ENCODE measurements at places on chromosomes 11 and 22.
A peak's percentile ranks its signal among the peaks of the same experiment; 100 is the strongest.

DNA sequence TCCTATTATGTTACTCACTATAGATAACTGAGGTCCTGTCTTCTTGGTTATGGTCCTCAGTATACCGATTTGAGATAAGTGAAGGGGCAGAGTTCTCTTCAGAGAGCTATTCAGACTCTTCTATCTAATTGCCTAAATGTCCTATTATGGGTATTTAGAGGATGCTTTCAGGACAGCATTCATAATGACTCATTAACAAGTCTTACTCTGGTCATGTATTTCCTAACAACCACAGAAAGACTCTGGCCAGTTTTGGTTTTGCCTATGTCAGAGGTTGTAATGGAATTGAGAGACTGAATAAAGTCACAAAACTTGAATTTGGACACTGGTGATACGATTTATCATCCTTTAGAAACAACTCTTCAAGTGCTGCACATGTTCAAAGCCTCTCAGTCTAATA, 1233.0 kb downstream of the JRKL start:
- DNase-seq, result no peak

DNA sequence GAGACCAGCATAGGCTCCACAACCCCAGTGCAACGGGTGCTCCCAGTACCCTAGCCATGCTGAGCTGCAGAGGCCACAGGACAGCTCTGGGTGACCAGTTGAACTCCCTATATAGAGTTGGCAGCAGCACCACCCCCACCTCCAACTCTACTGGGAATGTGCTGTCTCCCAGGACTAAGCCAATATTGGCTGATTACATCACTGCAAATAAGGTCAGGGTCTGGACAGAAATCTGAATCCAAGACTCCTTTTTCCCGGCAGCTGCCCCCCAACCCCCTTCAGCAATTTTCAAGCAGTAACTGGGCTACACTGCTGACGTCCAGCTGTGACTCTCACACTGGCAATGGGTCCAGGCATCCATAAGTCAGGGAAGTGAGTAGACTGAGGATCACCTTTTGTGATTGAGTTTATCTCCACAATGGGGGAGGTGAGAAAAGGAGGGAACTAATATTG, at the start of gene HPX:
HPX (minus strand) TSS at position 82 of the 453 bp plus-strand sequence; CDS start at position 58, 24 bp downstream.
- no peak for DNase-seq

- DNase-seq, result no peak
These were observed 59.9 kb downstream of the APIP start for GRCh38 chr11:34856251-34856650.

- DNase-seq, result no peak
These were observed 1.1 kb upstream of the PYGM start for GRCh38 chr11:64760759-64761420.

DNA sequence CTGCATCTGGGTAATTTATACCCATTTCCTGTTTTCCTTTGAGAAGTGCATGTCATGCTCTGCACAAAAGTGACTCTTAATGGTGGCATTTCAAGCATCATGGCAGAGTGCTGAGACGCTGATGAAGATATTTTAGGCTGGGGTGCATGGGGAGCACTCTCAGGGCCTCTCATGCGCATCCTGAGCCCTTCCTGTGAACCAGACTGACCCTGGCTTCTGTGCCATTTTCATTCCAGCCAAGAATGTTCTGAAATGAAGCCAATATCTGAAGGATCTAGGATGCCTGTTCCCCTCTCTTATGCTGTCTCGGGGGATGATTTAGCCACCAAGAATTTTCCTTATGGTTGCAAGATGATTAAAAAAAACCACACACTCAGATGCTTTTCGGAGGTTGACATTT, 61.5 kb downstream of the MIAT start:
- DNase-seq, result no peak

- DNase-seq, result no peak
These were observed 93.8 kb downstream of the KCNC1 start for GRCh38 chr11:17828311-17828751.

DNA sequence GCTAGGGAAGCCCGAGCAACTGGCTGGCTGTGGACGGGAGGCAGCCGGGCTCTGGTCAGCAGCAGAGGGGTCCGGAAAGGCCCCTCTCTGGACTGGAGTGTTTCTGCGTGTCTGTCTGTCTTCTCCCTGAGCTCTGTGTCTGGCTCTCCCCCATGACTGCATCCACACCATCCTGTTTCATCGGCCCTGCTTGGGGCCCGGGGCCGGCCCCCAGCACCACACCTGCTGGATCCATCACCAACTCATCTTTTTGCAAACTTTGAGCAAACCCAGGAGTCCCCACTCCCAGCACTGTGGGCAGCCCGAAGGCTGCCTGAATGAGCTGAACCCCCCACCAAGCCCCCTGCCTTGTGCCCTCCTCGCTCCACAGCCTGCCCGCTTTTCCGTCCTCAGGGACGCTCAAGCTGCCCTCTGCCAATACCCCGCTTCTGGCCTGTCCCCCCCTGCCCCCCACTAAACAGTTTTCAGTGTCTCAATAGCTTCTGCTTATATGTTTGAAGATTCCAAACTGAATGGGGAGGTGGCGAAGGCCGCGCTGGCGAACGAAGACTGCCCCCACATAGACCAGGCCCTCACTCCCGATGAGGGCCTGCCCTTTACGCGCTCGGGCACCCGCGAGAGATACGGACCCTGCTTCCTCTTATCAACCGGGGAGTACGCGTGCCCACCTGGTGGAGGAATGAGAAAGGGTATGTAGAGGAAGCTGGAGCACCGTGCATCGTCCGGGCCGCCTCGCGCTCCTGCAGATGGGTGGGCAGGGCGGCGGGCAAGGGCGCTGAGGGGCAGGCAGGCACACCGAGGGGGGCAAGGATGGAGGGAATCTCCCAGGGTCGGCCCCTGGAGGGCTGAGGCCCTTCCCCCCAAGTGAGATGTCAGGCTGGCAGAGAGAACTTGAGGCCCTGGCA, 44.6 kb downstream of the KCNC1 start:
- DNase-seq, result no peak

GRCh38 chr11:133687781-133688180, 155.5 kb upstream of the OPCML start:
- DNase-seq, result no peak

DNA sequence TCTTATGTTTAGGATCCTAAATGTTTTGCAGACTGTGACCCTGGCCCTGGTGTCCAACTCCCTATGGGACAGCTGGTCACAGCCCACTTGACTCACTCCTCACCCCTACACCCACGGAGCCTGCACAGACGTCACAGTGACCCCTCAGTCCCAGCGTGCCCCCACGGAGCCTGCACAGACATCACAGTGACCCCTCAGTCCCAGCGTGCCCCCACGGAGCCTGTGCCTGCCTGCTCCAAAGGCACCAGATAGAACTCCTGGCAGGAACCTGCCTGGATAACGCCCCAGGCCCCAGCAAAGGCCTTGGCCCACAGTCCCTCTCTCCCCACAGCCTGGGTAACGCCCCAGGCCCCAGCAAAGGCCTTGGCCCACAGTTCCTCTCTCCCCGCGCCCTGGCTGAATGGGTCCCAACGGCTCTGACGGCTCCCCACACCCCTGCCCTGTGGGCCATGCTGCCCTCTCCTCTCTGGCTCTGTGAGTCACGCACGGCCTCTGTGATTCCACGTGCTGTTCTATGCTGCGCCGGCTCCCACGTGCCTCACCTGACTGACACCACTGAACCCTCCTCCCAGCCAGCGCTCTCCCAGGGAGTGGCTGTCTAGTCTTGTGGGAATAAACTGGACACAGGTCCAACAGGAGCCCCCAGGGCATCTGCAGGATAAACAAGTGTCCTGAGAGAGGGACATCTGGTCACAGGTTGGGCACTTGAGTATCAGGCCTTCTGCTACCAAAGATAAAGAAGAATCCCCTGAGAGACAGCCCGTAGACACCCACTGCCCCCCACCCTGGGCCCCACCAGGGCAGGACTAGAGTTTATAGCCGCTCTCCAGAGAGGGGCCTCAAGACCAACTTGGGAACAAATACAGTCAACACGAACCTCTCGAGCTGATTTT, 250.3 kb downstream of the BRD1 start:
- DNase-seq, result no peak

- no peak for DNase-seq
These were observed 57.6 kb upstream of the B3GAT1 start for GRCh38 chr11:134469627-134470026.

DNA sequence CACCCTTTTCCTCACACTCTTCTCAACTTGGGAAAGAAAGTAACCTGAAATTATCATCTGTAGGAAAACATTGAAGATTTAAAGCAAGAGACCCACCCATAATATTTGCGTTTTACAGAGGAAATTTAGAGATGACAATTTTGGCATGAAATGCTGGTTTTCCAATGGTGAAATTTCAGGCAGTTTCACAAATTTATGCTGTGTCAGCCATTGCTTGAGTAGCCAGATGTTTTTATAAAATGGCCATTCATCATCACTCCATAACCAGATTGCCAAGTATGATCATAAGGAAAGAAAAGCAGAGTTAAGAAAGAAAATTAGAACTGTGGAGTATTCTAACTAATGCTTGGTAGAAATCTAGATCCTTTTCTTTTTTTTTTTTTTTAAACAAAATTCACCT, 732.9 kb downstream of the NELL1 start:
- no peak for DNase-seq

DNA sequence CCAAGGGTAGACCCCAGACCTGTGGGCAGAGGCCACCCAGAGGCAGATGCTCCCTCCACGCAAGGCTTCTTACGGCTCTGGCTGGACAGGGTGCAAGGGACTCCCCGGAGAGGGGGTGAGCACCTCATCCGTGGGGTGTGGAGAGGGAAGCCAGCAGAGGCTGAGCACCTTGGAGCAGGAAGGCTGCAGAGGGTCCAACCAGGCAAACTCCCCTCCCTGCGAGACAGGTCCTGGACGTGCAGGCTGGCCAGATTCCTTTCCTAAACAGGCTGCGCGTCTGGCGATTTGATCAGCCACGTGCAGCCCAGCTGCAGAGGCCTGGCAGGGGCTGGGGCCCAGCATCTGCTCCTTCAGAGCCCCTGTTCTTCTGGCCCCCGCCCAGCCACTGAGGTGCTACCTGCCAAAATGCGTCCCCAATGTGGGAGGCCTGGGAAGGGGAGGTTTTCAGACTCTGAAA, 49.3 kb downstream of the WNT11 start:
- no peak for DNase-seq

DNA sequence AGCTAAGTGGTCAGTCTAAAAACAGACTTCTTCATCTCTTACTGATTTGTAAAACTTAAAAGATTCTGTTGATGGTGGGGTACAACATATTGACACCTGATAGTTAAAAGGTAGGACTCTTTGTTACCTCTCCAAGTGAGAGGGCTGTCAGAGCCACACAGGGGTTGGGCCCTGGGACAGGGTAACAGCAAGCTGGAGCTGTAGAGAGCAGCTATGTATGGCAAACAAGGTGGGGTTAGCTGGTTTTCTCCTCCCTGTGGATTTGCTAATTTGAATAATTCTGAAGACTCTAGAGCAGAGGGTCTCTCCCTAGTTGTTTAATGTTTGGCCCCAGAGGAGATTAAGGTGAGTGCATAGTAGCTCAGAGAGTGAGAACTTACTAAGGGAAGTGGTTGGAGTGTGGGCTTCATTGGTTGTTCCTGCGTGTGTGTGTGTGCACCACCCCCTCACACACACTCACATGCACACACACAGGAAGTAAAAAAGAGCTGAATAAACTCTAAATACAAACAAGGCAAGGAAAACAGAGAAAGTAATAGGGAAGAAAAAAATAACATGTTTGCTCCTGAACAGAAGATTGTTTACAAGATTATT, 9.2 kb upstream of the GAS2 start:
- DNase-seq, result no peak

DNA sequence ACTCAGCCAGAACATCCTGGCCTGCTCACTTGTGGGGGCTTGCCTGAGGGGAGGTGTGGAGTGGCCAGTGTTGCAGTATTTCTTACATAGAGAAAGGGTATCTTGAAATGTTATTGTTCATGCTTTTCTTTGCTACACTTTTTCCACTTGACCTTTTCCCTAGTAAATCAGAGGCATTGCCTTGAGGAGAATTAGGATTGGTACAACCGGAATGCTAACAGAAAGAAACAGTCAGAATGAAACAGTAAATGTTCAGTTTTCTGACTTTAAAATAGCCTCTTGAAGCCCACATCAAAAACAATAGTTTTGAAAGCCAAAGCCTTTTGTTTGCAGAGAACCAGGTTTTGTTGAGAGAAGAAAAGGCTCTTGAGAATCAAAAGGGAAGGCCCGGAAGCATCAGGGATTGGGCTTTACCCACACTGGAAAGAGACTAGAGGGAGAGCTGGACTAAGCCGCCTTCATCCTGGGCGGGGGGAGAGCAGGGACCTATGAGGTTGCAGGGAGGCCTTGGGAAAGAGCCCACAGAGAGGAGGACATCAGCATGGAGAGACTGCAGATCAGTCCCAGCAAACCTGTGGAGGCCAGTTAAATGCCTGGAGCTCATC, 12.4 kb downstream of the ADM start:
- no peak for DNase-seq

GRCh38 chr11:44565211-44565952, at the start of gene CD82:
Gene CD82, plus strand, starts transcription at chr11:44565663. Its CDS starts 29,000 bp downstream, at chr11:44594663.
- peak; percentile 95 for DNase-seq

- DNase-seq, result no peak
These were observed 72.4 kb upstream of the CARD18 start for GRCh38 chr11:105211806-105212554.

GRCh38 chr11:12680246-12680939, 6.2 kb downstream of the TEAD1 start:
- no peak for DNase-seq

DNA sequence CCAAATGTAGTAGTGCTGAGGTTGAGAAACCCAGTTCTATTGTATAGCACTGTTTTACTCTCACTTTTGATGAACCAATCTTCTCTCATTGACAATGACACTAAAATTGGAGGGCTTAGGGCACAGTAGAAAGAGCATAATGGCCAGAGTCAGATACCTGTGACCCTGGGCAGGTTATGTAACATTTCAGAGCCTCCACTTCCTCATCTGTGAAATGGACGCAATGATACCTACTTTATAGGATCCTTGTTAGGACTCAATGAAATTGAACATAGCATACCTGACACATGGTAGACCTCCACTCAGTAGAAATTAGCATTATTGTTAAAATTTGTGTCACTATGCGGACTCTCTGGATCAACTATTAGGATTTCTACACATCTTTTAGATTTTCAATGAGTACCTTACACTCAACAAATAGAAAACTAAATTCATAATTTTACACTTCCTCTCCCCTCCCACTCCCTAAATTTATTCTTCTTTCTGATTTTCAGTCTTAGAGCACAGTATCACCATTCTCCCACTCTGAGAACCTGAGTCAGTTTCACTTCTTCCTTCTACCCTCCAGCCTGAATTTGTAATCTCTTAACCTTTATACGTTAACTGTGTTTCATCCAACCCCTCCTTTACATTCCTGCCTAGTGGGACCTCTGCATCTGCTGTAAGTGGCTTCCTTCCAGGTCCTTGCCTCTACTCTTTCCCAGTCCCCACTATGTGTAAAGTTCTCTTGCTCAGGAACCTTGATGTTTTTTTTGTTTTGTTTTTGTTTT, 78.3 kb downstream of the MICAL2 start:
- no peak for DNase-seq

Data from activated gamma-delta T cell treated with Interleukin-2 at 50 U/mL for 16 hours (primary cell).